Activated B cell treated with CpG ODN at 0.5 μM for 24 hours (primary cell): ENCODE measurements at places on chromosomes 4 and X. TPM values are rescaled to one million over a fixed set of nuclear protein-coding genes. Genes with fewer than 3 reads are reported as not detected.

The POU3F4 gene
- not detected in 2 replicates for total RNA-seq

GRCh38 chr4:4625488-4625887 is 83.6 kb upstream of the STX18 start:
- DNase-seq, result no peak

- no peak for DNase-seq
Observed at GRCh38 chr4:140604544-140604943, 35.8 kb upstream of the UCP1 start.

DNA sequence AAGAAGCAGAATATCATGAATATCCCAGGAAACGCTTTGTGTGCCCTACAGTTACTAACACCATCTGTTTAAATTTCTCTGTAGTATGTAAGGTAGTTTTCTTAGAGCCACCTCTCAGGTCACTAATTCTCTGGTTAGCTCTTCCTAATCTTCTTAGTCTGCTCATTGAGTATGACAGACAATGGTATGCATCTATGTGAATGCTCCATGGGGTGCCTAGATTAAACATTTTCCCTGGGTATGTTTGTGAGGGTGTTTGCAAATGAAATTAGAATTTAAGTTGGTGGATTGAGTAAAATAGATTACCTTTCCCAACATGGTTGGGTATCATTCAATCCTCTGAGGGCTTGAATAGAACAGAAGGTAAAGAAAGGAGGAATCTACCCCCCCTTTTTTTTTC is 233.0 kb downstream of the PCDH18 start:
- DNase-seq, result no peak

DNA sequence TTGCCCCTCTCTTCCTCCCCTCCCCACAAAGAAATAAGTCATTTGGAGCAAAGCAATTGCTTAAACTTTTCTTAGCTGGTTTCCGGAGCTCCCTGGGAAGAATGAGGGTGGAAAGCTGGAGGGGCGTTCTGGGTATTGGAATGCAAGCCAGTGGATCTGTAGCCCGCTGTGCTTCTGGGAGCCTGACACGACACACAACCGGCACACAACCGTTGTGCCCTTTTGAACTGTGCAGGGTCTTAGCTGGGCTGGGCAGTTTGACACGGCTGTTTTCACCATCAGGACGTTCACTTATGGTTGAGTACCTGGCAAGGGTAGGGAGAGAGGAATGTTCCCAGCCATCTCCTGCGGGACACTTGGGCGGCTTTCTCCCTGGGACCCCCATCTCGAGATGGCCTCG is 38.3 kb downstream of the SHROOM2 start:
- no peak for DNase-seq

GRCh38 chr4:161717084-161717483 is 446.7 kb downstream of the FSTL5 start:
- no peak for DNase-seq

DNA sequence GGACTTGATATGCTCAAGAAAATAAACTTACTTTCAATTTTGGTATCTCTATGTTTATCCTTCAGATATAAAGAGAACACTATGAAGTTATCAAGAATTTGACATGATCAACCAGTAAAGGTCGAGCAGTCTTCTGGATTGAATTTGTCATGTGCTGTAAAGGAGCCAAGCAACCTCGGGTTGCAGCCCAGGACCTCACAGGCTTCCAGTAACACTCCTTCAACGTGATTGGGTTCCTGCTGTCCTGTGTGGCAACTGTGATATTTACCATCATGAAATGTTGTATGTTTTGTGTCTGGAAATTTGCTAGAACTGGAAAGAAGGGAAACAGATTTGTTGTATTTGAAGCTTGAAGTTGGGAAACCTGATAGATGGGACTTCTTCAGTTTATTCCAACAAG is 52.0 kb upstream of the UGT2B7 start:
- no peak for DNase-seq

DNA sequence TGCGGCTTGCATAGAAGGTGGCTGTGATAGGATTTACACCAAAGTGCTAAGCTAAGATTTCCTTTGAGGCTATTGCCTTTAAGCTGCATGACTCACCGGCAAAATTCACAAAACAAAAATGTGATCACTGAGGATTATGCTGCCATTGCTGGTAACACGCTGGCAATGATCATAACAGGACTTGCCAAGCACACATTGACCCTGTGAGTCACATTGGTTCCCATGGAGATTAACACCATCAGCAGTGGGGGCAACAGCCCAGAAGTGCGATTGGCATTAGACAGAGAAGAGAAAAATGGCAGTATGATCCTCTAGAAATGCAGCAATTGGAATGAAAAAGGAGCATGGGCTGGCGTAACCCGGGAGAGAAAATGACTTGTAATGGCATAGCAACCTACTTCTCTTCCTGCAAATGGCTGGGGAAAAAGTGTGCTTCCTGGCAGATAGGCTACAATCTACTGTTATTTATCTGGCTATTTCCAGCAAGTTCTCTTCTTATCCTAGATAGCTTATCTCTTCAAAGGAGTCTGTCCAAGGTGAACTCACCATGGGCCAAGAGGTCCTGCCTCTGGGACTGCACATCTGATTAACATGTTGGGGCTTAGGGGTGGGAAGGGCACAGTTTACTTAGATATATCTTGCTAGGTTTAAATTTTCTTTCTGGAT is 314.2 kb upstream of the IGFBP7 start:
- no peak for DNase-seq

DNA sequence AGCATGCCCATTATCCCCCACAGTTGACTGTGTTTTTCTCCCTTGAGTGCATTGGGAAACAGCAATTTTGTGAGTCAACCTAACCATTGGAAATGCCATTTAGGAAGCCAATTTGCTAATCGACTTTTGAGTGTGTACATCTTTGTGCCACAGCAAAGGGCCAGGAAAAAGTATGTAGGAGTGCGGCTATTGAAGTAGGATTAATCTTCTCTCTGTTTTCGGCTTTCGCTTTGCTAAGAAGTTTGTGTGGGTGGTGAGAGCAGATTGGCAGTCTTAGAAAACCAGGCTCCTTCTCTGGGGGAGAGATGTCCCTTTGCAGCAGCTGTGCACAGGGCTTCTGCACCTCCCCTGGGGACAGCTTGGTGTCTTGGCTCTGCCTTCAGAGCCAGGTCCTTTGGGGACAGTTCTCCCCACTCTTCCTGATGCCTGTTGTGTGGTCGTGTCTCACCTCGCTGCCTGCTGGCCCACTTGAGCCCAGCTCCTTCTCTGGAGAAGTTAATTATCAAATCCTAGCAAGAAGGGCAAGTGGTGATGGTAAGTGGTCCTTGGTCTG is 74.5 kb downstream of the GEMIN8 start:
- no peak for DNase-seq

The ANKRD50 gene
- total RNA-seq, result 0.61 and 0.78 TPM in 2 replicates
